ENCODE measurements at places on chromosomes 13 and 19.

GRCh38 chr13:97945792-97946419, 7.6 kb upstream of the IPO5 start:
- DNase-seq, result no peak

- peak; percentile 40 for DNase-seq
Measured at GRCh38 chr19:52138278-52138982, 1.3 kb downstream of the ZNF616 start.

DNA sequence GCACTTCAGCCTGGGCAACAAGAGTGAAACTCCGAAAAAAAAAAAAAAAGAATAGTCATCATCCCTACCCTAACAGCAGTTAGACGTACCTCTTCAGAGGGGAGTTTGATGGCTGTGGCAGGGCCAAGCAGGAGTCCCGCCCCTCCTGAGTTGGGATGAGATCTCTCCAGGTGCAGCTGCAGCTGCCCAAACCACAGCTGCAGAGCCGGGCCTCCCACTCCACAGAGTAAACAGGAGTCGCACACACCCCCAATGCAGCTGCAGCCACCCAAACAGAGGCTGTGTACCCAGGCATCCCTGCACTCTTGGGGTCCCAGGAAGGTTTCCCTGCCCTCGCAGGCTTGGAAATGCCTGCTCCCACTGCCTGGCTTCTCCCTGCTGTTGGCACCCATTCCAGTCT, 17.4 kb upstream of the MLLT1 start:
- no peak for DNase-seq

GRCh38 chr13:100540621-100541020, 48.0 kb downstream of the GGACT start:
- no peak for DNase-seq

DNA sequence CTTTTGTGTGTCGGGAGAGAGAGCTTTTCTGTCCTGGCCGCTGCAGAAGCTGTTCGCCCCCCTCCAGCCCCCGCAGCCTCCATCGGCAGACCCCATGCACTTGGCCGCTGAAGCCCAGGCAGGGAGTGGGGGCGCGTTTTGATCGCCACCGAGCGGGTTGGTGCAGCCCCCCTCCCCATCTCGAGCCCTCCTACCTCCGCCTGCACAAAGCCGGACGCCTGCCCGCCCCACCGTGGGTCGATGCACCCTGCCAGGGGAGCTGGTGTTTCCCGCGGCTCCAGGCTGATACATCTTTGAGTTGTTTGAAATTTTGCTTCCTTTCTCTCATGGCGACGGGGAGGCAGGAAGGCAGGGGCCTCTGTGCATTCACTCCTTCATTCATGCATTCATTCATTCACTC, 16.4 kb upstream of the ONECUT3 start:
- no peak for DNase-seq

GRCh38 chr19:41541990-41542584, 33.9 kb upstream of the CEACAM21 start:
- DNase-seq, result peak; percentile 77

DNA sequence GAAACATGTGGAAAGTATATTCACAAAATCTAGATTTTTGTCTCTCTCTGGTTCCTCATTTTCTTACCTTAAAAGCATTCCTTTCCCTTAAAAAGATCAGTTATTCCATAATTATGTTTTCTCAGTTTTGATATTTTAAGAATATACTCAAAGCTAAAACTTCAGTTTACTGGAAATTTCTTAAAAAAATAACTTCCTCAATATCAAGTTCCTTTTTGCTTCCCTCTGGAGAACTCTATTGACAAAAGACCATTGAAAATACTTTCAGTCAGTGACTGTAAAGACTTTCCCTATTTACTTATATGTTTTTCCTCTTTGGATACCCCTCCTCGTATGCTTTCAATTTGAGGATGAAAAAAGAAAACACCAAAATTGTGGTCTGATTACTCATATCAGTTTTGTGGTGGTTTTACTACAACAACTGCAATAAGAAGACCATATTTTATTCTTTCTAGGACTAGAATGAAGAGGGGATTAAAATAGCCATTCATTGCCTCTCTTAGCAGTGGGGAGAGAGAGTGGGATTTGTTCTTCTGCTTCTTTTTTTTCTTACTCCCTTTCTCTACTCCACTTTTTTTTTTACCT, 113.2 kb downstream of the ESD start:
- DNase-seq, result no peak

GRCh38 chr19:29804493-29804892, 7.3 kb upstream of the CCNE1 start:
- peak; percentile 37 for DNase-seq

DNA sequence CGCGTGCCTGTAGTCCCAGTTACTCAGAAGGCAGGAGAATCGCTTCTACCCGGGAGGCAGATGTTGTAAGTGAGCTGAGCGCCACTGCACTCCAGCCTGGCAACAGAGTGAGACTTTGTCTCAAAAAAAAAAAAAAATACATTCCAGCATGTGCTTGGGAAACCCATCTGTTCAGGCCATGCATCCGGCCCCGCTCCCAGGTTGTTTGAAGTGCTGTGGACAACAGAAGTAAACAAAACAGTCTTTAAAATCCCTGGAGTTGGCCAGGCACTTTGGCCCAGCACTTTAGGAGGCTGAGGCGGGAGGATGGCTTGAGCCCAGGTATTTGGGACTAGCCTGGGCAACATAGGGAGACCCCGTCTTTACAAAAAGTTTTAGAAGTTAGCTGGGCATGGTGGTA, 3.2 kb upstream of the PTPRS start:
- DNase-seq, result no peak

DNA sequence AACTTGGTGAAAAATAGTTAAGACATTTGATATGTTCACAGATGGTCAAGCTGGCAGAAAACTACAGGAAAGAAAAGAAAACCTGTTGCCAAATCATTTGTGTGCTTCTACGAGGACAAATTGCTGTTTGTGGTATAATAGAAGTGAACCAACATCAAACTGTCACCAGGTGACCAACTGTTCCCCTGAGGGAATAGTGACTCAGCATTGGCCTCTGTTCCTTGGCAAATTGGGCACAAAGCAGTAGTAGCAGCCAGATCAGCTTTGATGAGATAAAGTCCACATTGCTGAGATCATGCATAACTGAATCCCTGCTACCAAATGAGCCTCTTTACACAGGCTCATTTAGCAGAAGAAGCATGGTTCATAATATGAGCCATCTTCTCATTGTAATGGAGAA, 103.5 kb downstream of the POSTN start:
- DNase-seq, result no peak

GRCh38 chr19:45568732-45569131, 15.9 kb downstream of the OPA3 start:
- no peak for DNase-seq

- peak; percentile 83 for DNase-seq
Measured at GRCh38 chr19:43519436-43520088, 7.4 kb downstream of the ETHE1 start.

DNA sequence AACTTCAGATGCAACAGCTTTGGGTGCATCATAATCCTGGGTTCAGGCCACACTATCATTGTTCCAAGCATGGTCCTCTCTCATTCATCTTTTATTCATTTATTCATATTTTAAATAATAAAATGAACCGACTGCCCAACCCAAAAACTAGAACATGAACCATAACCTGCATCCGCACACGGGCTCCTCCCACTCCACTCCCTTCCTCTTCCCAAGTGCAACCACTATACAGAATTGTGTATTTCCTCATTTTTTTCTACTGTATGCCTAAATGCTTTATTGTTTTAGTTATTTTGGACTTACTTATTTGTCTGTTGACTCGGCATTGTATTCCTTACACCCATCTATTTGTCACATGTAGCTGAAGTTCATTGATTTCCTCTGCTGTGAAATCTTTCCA, 30.7 kb upstream of the POMP start:
- DNase-seq, result no peak

DNA sequence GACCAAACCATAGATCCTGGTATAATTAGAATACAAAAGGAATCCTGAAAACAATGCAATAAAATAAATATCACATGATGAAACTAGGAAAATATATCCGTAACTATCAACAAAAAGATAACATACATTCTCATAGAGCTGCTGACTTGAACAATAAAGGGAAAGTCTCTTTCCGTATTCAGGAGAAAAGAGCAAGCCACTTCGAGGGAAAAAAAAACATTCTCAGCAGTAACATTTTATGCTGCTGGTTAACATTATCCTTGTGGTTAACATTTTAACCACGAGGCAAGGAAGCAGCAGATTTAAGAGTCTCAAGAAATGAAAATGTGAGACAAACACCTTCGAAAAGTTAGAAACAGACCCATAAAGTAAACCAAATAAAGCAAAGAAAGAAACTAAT, 25.8 kb downstream of the NALCN start:
- no peak for DNase-seq

- no peak for DNase-seq
Measured at GRCh38 chr19:33039108-33039599, 25.5 kb downstream of the RHPN2 start.

- DNase-seq, result no peak
Measured at GRCh38 chr19:34337739-34338138, 27.3 kb upstream of the GPI start.

GRCh38 chr19:5179256-5179655, 161.4 kb downstream of the PTPRS start:
- DNase-seq, result no peak

GRCh38 chr19:18735752-18736151, 52.3 kb downstream of the CRTC1 start:
- DNase-seq, result no peak

- DNase-seq, result no peak
Measured at GRCh38 chr19:6589711-6590257, 1.2 kb downstream of the CD70 start.

- no peak for DNase-seq
Measured at GRCh38 chr13:73304442-73304841, 245.6 kb downstream of the KLF5 start.

GRCh38 chr19:45681391-45682015, 10.2 kb downstream of the SNRPD2 start:
- DNase-seq, result peak; percentile 84

GRCh38 chr13:83716121-83716520, 166.2 kb downstream of the SLITRK1 start:
- DNase-seq, result no peak

- no peak for DNase-seq
Measured at GRCh38 chr19:33000510-33000909, 28.5 kb downstream of the FAAP24 start.

GRCh38 chr13:63288576-63288975, 1872.9 kb upstream of the PCDH20 start:
- no peak for DNase-seq

DNA sequence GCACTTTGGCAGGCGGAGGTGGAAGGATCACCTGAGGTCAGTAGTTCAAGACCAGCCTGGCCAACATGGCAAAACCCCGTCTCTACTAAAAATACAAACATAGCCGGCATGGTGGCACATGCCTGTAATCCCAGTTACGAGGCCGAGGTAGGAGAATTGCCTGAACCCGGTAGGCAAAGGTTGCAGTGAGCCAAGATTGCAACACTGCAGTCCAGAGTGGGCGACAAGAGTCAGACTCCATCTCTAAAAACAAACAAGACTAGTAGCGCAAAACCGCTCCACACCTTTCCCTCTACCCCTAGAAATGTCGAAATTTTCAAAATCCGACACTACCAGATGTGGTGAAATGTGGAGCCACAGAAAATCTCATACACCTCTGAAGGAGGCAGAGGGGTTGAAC, 11.2 kb upstream of the TYROBP start:
- no peak for DNase-seq

- no peak for DNase-seq
Measured at GRCh38 chr13:85313761-85314503, 485.3 kb downstream of the SLITRK6 start.

DNA sequence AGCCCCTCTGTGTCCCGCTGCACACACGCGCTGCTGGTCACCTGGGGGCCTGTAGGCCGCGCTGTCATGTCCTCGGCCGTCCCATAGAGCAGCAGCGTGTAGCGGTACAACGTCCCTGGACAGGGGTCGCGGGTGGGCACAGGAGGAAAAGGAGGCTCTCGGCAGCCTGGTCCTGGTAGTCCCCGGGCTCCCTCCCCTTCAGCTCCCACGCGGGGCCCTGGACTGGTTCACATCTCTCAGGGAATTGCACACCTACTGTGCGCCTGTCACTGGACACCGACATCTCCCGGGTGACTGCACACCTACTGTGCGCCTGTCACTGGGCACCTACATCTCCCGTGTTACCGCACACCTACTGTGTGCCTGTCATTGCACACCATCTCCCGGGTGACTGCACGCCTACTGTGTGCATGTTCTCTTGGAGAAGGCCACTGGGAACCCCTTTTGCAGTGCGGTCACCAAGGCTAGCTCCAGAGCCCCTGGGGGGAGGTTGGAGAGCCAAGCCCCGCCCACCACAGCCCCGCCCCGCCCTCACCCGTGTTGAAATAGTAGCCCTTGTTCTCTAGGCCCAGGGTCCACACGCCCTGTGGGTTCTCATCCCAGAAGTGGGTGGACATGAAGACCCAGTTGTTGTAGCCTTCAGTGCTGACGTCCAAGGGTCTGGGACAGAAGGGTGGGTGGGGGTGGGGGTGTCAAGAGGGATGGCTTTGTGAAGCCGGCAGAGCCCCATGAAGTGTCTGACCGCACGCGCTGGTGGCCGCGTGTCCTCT, 3.5 kb upstream of the C19orf25 start:
- DNase-seq, result no peak

- DNase-seq, result no peak
Measured at GRCh38 chr13:75194717-75195462, 287.1 kb downstream of the TBC1D4 start.

DNA sequence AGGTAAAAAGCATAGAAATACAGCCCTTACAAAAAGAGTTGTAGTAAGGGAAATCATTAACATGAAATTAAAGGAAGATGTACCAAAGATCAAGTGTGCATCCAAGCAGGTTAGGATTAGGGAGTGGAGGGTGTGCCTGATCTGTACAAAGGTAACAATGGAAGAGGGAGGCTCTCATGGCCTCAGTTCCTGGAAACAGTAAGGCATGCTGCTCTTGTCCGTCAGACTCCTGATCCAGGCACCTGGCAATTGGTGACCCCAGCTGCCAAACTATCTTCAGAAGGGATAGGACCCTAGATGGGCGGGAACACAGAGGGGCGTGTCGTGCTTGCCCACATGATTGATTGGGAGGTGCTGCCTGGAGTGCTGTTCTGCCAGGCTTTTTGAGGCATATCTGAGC, 4.5 kb downstream of the TEX26 start:
- no peak for DNase-seq

GRCh38 chr13:101714195-101714594, 261.7 kb downstream of the ITGBL1 start:
- no peak for DNase-seq

- DNase-seq, result no peak
Measured at GRCh38 chr13:49784886-49785570, 7.5 kb downstream of the KPNA3 start.

Measured in stimulated activated CD4-positive, alpha-beta T cell treated with anti-CD3 and anti-CD28 coated beads, Interleukin-1b, Interleukin-23, amount 100 ng/mL, for 48 hours (primary cell).